Testis (tissue), 5 donors: ENCODE measurements at places on chromosomes 13 and 19. TPM values are rescaled to one million over a fixed set of nuclear protein-coding genes. Genes with fewer than 3 reads are reported as not detected.
A peak's percentile ranks its signal among the peaks of the same experiment; 100 is the strongest.

- DNase-seq = peak; percentile 47
Observed at GRCh38 chr13:43787997-43788396, 1.2 kb upstream of the ENOX1 start.

DNA sequence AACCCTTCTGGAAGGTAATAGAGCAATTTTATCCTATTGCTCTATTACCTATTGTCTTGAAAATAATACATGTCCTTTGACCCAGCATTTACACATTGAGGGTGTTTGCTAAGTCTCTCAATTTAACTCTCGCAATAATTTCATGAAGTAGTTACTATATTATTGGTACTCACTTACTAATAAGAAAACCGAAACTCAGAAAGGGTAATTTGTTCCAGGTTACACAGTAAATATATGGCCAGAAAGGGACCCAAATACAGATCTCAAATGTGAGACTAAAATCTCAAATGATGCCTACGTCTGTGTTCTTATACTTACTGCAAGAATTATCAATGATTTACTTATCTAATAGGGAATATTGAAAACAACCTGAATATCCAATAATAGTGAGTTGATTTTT lies 29.7 kb upstream of the FAM216B start:
- no peak for DNase-seq

DNA sequence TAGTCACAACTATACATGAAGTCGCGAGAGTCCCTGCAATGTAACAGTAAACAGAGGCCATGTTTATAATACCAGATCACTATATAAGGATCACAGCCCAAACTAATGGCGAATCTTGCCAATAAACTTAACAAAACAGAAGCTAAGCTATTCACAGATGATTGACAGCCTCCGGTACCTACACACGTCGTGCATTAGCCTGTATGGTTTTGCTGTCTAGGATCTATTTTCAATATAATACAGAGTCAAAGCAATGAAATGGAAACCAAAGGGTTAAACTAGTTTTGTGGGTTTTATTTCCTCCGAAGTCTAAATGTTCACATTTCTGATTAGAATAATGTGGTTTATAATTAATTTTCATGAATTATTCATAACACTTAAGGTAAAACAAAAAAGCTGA lies 10.1 kb downstream of the ANKRD10 start:
- DNase-seq = no peak

GRCh38 chr13:69315039-69315438 lies 792.6 kb upstream of the ATXN8OS start:
- DNase-seq = no peak

- DNase-seq = peak; percentile 61
Observed at GRCh38 chr13:89695343-89696257, 1651.9 kb upstream of the MIR17HG start.

DNA sequence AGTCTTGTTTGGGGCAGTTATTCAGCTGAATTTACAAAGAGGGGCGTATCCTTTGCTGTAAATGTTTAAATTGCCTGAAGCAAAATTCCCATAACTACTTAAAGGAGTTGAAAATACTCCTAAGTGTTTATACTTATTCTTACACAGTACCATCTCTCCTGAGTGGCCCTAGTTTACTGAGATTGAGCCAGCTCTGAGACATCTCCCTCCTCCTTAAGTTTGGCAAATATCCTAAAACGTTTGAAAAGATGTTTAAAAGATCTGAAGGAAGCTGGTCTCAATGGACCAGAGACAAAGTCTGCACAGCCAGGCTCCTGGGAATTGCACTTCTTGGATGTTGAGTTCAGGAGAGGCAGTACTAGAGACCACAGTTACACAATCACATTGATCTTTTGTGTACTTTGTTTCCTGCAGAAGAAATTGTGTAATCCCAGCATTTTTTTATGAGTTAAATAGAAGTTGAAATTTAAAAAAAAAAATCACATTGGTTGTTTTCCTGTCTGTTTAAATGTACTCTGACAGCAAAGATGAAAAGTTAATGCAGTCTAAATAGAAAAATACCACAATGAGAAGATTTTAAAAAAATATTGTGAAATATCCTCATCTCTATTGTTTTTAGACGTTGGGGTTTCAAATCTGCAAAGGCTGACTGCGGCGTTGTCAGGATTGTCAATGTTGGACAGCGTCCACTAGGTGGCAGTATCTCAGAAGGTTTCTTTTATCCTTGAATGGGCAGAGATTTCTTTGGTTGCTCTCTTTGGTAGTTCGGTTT lies 20.7 kb downstream of the TNFSF11 start:
- DNase-seq = peak; percentile 76

DNA sequence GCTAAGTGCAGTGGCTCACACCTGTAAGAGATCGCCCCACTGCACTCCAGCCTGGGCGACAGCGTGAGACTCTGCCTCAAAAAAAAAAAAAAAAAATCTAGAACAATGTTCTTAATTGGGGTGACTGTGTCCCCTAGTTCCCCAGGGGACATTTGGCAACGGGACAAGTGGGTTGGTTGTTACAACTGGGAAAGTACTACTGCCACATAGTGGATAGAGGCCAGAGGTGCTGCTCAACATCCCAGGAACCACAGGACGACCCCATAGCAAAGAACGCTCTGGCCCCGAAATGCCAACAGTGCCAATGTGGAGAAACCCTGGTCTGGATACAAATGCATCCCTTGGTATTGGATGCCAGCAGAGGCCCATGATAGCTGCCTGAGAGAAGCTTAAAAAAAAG lies 11.8 kb downstream of the NLRP12 start:
- no peak for DNase-seq

DNA sequence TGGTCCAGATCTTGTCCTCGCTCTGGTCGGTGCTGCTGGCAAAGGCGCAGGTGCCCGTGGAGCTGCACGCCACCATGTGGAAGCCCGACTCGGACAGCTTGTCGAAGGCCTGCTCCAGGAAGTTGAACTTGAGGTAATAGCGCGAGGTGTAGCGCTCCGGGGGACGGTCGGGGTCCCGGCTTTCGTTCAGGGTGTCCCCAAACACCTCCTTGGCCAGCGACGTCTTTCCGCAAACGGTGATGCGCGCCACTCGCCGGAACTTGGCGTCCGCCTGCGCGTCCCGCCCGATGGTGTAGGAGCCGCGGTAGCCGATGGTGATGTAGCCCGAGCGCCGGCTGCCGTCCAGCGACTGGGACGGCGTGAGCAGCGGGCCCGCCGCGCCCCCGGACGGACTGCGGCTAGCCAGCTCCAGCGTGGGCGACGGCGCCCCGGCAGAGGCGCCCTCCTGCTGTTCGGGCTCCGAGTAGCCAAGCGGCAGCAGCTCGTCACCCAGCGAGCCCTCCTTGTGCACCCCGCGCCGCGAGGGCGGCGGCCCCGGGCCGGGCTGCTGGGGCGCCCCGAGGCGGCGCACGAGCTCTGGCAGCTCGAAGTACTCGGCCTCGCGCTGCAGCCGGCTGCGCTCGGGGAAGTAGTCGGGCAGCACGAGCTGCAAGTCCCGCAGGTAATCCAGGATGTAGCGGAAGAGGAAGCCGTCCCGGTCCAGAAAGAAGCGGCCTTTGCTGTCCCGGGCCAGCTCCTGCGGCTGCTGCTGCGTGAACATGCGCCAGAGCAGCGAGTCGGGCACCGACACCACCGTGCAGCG lies 801 bp downstream of the KCTD12 start:
- peak; percentile 83 for DNase-seq

- no peak for DNase-seq
Observed at GRCh38 chr13:38753878-38754277, 67.0 kb downstream of the FREM2 start.

DNA sequence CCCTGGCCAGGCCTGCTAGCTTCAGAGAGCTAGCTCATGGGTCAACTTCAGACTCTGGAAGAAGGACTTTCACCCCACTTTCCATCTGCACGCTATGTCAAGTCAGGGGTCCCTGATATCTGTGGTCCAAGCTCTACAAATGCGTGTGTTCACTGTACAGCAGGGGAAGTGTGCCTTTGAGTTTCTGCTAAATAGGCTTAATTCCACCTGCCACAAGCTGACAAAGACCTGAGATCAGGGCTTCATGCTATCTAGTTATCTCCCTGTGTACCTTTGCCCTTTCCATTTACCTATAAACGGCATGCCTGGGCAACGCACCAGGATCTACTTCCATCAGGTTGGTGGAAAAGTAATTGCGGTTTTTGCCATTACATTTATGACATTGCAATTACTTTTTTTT lies 10.7 kb upstream of the SULT2A1 start:
- no peak for DNase-seq

DNA sequence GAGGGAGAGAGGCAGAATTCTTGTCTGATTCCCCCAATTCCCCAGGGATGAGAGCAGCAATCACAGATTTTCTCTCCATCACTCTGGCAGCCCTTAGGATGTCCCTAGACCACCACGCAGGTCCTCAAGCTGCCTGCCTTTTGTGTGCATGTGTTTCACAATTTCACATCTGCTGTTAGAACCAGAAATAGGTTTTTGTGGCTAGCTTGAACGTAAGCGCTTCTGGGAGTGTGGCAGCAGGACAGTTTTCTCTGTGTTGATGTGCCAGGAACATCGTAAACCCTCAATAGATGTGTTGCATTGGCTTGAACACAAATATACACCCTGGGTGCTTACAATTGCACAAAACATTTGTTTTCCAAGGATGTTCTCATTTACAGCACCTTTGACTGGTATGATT lies 78.8 kb upstream of the TMTC4 start:
- no peak for DNase-seq

CEACAM19 gene
- 14.7 TPM for polyA plus RNA-seq

S1PR4 gene
- polyA plus RNA-seq = 0.61 TPM

ZNF284 gene
- 0.96 TPM for polyA plus RNA-seq

CYP2A6 gene
- polyA plus RNA-seq = not detected

CCDC70 gene
- polyA plus RNA-seq = 175 TPM

CCDC106 gene
- 34.5 TPM for polyA plus RNA-seq

LCP1 gene
- 80.5 TPM for polyA plus RNA-seq

CD177 gene
- 0.57 TPM for polyA plus RNA-seq
